CD4-positive, alpha-beta T cell treated with Interleukin-17A for 1 hour (primary cell): ENCODE measurements at places on chromosomes 6 and 20.
A peak's percentile ranks its signal among the peaks of the same experiment; 100 is the strongest.

DNA sequence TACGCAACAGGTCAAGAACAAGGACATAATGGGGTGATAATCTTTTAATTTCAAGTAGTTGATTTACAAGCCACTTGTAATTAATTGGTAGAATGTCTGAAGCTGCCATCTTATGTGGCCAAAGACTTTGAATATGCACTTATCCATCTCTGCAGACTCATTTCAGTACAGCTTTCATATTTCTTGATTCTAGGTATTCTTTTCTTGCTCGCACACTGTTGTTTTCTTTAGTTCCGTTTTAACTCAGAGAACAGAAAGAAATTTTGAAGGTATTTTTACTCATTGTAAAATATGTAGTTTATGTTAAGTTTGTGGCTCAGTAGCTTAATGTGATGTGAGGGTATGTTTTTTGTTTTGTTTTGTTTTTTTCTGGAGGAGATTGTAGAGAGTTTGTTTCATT is 73.9 kb downstream of the UBR2 start:
- DNase-seq: no peak

DNA sequence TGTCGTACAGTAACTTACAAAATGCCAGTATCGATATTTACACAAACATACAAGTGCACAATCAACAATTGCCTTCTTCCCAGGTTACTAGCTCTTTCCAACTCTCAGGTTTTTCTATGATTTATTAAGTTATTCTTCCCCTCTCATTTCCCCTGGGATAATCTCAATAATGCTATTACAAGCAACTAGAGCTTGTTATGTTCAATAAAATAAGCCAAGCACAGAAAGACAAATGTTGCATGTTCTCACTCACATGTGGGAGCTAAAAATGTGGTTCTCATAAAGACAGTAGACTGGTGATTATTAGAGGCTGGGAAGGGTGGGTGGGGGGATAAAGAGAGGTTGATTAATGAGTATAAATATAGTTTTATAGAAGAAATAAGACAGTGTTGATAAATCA is 577.1 kb downstream of the HACE1 start:
- DNase-seq: no peak

- DNase-seq: no peak
Observed at GRCh38 chr20:41171736-41172295, 34.5 kb downstream of the PLCG1 start.

DNA sequence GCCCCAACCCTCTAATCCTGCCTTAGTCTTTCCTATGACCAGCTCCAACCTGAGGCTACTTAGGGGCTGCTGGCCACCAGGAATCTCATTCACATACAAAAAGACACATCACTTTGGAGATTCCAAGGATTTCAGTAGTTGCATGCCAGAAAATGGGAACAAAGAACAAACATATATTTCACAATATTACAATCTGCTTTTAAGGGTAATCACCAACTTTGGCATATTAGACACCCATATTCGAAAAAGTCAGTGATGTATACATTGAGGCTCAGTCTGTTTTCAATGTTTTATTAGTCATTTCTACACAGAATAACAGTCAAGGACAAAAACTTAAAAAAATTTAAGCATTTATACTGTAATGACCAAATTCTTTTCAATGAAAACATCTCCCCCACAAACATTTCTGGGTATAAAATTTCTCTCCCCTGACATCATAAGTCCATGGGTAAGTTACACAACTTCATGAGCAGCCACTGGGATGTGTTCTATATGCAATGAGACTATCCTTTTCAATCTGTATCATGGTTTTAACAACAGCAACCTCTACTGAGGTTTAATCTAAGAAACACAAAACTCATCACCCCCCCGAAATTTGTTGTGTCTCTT is 103.5 kb downstream of the MAP7 start:
- no peak for DNase-seq

DNA sequence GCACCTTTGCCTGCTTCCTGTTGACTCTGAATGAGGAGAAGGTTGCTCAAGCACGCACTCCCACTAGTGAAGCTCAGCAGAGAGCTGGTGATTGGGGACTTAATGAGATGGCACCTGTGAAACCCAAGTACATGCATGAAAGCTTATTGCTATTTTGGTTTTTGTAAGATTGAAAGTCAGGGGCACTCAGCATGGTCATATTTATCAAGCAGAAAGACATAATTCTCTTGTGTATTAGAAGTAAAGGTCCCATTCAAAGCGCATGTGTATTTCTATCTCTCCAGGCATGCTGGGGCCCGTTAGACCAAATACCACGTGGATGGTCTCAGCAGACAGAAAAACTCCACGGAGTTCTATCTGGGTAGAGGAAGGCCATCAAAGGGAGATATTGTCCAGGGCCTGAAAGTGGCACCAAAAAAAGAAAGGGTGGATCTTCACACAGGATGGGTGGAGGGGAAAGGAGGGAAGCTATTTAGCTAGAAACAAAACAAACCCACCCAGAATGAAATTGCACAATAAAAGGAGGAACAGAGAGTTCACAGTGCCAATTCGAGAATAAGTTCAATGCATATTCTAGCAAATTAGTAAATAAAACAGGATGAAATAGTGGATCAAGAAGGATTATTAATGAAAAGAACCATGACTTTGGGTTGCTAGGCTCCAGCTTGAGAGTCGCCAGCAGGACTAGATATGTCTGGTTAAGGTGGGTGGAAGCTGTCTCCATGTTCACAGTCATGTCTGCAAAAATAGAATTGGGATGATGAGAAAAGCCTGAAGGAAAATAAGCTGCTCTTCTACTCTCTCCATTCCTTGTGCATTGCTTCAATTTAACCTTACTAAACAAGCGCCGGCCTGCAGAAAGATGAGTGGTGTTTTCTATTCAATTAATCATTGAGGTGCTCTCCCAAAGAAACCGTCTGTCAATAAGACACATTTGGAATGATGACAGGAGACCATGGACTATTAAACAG is 224.9 kb upstream of the DTNBP1 start:
- DNase-seq: no peak

GRCh38 chr6:124522335-124522734 is 439.9 kb upstream of the RNF217 start:
- DNase-seq: no peak

DNA sequence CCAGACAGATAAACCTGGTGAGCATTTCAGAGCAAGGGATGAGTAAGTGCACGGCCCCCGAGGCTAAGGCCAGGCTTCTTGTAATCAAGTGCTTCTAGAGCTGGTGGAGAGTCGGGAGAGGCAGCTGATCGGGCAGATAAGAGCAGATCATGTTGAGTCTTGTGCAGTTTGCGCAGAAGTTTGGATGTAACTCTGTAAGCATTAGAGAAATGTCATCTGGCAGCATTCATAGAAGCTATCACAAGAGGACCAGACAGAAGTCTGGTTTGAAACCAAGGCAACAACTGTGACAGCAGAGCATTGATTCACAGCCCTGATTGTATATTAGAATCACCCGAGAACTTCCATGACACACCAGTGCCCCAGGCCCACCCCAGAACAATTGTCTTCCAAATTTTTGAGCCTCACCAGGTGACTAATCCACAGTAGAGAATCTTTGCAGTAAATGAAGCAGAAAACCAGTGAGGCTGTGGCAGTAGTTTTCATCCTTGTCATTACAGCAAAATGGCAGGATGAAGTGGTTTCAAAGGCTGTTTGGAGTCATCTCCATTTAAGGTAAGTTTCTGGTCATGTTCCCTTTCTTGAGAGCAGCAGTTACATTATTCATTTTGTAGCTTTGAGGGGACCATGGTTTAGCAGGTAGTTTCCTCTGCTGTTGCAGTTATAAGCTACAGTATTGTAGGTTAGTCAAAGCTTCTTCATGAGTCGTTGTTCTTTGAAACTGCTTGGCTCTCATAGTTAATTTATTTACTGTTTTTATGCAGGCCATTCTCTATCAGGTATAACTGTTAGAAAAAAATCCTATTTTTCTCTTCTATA is 84.1 kb downstream of the RNF217 start:
- no peak for DNase-seq

DNA sequence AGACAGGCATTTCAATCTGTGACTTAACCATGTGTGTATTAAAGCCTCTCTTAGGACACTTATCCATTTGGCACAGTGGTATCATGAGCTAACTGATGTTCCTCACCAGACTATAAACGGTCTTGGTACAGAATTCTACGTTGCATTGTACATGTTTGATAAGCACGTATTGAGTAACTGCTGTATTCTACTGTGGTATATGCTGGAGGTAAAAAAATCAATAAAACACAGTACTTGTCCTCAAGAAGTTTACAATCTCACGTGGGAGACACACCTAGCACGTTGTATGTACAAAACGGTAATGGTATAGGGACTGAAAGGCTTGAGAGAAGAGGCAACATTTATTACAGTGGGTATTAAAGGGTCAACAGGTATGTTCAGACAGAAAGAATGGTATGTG is 33.2 kb upstream of the FAM83C start:
- no peak for DNase-seq

DNA sequence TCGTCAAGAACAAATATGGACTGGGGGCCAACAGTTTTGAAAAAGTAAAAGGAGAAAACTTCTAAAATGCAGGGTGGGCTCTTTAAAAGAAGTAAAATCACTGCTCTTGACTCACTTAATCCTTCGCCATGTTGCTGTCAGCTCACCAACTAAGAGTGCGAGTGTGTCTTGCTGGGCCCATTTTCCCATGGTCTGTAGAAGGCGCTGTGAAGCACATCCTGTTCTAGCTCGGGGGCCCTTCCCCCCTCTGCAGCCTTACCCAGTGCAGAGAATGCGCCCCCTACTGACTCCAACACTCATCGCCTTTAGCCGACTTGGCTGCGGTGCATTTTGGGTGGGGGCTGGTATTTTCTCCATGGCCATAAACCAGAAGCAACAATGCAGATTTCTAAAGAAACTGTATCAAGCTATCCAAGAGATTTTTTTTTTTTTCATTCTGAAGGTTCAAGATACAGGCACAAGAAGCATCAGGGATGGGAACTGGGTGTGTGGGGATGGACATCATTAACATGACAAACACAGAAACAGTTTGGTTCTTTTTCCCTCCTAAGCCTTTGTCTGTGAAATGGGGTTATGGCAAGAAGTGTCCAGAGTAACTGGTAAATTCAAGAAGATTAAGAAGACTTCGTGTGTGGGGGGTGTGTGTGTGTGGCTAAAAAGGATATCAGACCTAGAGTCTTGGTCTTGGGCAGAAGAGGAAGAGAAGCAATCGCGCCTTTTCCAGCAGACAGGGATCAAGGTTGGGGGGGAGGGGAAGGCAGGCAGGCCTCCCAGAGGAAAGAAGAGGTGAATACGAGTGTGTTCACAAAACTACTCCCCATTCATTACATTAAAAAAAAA is 1.7 kb downstream of the ADNP start:
- DNase-seq: peak; percentile 95

DNA sequence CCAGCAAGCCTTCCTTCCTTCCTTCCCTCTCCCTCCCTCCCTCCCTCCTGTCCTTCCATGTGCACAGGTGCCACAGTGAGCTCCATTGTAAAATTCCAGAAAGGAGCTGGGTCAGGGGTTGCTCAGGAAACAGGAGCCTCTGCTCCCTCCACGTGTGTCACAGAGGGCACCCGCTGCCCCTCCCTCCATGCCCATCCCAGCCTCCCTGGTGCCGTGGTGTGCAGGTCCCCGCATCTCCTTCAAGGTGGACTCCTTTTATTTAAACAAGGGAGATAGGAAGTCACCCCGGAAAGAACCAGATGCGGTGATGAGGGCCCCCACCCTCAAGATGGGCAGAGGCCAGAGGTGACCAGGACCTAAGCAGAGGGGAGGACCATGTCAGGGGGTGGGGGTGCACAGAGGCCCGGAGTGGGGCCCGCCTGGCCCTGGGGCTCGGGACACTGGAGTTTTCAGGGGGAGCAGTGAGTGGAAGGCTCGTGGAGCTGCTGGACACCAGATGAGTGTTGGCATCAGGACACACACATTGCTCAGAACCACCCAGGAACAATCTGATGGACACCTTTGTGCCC is 85.4 kb downstream of the DHX35 start:
- no peak for DNase-seq

- DNase-seq: no peak
Observed at GRCh38 chr20:19249106-19249879, 36.9 kb downstream of the SLC24A3 start.

DNA sequence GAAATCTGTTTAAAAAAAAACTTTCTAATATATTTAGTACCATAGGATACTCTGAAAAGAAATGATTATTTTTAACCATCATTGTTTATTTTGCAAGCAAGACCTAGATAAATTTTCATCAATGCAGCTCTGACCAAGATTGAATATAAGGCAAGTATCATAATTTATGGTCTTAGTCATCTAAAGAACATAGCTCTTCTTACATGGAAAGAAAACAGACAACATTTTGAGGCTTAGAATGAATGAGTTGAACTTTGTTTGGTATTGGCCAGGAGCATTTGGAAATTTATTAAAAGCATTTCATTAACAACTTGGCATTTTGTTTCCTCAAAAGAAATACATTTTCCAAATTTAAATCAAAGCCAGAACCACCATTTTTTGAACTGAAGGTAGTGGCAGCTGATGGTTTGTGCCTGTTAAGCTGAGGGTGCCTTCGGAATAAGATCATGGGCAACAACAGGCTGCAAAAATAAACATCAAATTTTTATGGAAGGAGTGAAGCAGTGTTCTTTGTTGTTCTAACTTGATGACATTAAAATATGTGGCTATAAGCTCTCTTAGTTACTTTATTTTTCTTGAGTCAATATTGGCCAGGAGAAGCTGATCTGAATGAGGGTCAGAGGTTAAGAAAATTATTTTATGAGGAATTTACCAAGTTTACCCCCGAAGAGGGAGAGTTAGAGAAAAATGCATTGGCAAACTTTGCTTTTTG is 6.7 kb upstream of the ATXN1 start:
- no peak for DNase-seq

DNA sequence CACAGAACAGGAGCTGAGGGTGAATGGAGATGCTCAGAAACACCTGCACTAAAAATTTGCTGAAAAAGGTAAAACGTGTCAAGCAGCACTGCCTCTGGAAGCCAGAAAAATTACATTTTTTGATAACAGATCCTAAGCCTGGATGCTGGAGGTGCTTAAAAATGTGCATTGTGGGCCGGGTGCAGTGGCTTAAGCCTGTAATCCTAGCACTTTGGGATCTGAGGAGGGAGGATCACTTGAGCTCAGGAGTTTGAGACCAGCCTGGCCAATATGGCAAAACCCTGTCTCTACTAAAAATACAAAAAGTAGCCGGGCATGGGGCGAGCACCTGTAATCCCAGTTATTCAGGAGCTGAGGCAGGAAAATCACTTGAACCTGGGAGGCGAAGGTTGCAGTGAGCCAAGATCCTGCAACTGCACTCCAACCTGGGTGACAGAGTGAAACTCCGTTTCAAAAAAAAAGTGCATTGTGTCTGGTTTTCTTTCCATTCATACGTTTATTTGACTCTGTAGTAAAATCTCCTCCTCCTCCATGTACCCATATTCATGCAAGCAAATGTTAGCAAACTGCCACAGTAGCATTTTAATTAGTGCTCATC is 587 bp upstream of the BTN3A1 start:
- no peak for DNase-seq

GRCh38 chr6:107542192-107542668 is 52.3 kb downstream of the SOBP start:
- no peak for DNase-seq

GRCh38 chr6:119294984-119295383 is 54.6 kb downstream of the MAN1A1 start:
- DNase-seq: no peak

DNA sequence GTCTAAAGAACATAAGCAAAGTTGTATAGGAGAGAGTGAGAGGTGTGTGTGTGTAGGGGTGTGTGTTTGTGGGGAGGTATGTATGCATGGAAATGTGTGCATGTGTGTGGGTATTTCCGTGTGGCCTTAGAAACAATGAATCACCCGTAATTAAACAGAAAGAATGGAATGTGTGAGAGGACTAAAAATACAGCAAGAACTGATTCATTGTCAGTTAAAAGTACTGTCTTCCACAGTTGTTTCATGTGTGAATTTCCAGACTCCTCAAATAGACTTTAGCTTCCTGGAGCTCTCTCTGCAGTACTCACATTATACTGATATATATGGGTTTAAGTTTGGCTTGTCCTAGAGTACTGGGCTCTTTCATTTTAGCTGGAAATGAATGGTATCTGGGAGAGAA is 145.7 kb downstream of the RIMS1 start:
- no peak for DNase-seq
